Stimulated activated CD8-positive, alpha-beta memory T cell treated with anti-CD3 and anti-CD28 coated beads, Interleukin-4, amount 100 ng/mL, for 4 hours (primary cell): ENCODE measurements at places on chromosomes 16 and 17.

DNA sequence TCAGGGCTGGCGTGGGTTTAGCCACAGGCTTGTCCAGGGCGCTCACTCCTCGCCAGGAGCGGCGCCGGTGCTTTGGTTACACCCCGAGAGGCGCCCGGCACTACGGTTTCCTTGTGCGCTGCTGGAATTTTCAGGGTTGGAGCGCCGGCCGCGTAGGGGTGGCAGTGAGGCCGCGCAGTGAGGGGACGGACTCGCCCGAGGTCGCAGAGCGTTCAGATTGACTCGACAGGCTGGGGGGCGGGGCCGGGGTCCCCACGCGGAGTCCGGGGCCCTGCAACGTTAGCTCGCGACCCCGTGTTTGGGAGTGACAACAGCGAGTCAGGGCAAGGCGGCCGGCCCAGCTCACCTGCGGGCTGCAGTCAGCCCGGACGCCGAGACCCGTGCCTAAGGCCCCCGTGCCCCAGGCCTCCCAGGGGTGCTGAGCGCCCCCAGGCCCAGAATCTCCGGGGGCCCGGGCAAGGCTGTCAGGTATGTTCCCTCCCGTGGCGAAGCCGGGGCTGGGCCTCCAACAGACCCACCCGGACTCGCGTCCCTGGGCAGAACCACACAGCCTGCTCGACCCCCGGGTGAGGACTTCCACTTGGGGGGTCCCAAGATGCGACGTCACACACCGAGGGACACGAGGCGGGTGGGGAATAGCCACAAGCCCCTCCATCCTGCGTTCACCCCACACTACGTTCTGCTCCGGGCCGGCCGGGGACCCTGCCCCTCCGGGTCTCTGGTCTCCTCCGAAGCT is 1.3 kb upstream of the ACTG1 start:
- DNase-seq: no peak

DNA sequence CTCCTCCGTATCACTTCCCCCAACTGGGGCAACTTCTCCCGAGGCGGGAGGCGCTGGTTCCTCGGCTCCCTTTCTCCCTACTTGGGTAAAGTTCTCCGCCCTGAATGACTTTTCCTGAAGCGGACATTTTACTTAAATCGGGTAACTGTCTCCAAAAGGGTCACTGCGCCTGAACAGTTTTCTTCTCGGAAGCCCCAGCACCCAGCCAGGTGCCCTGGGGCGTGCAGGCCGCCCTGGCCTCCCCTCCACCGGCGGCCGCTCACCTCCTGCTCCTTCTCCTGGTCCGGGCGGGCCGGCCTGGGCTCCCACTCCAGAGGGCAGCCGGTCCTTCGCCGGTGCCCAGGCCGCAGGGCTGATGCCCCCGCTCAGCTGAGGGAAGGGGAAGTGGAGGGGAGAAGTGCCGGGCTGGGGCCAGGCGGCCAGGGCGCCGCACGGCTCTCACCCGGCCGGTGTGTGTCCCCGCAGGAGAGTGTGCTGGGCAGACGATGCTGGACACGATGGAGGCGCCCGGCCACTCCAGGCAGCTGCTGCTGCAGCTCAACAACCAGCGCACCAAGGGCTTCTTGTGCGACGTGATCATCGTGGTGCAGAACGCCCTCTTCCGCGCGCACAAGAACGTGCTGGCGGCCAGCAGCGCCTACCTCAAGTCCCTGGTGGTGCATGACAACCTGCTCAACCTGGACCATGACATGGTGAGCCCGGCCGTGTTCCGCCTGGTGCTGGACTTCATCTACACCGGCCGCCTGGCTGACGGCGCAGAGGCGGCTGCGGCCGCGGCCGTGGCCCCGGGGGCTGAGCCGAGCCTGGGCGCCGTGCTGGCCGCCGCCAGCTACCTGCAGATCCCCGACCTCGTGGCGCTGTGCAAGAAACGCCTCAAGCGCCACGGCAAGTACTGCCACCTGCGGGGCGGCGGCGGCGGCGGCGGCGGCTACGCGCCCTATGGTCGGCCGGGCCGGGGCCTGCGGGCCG is 1.6 kb downstream of the HIC1 start:
- DNase-seq: no peak

DNA sequence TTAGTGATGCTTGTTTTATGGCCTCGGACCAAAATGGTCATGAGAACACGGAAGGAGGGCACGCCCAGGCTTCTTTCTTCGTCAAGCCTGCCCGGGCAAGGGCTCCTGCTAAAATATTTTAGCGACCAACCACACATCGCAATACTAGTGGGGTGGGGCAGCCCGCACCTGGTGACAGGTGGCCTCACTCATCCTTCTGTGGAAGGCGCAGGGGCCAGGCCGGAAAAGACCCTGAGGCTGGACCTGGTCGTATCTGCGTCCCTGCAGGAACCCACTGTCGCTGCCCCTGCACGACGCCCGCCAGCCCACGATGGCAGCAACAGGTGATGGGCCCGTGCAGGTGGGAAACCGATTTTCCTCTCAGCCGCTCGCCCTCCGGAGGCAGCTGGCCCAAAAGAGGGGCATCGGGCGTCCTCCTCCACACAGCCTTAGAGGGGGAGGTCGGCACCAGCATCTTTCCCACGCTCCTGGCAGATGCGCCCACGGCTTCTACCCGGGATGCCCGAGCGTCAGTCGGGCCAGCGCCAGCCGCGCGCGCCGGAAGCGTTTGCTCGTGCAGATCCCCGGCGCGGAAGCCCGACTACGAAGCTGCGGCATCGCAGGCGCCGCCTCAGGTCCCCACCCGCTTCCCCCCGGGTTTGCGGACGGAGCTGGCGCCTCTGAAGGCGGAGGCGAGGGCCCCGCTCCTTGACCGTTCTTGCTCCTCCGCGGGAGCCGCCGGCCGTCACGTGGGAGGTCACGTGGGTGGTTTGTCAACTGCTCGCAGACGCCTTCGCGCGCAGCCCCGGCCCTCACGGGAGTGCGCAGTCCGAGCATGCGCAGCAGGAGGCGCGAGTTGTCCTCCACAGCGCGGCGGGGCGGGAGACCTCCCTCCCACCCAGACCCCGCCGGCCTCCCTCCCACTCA is 22.8 kb upstream of the FOXK2 start:
- DNase-seq: peak; percentile 74

GRCh38 chr16:17368951-17369350 is 101.8 kb downstream of the XYLT1 start:
- DNase-seq: no peak

DNA sequence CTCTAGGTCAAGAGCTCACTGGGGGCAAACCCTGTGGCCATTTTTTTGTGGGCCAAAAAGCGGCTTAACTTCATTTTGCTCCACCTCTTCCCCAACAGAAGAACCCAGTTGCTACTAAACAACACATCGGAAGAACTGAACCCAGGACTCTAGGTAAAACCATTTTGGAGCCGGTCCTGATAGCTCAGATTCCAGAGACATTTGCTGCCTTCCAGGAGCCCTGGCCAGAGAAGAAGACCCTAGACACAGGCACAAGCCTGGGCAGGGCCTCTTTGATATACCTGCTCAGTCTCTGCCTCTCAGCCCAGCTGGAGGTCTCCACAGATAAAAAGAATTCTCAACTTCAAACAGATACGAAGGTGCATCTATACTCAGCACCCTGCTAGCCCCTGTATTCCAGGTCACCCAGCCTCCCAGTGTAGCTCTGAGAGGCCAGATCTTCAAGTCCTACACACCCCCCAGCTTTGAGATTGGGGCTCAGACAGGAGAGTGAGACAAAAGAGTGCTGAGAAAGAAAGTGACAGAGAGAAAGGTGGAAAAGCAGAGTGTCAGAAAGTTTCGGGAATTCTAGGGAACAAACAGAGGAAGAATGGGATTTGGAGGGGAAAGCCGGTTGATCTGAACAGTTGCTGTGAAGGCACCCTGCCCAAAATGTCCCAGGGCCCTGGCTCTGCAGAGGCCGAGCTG is 6.6 kb upstream of the HOXB9 start:
- DNase-seq: no peak

DNA sequence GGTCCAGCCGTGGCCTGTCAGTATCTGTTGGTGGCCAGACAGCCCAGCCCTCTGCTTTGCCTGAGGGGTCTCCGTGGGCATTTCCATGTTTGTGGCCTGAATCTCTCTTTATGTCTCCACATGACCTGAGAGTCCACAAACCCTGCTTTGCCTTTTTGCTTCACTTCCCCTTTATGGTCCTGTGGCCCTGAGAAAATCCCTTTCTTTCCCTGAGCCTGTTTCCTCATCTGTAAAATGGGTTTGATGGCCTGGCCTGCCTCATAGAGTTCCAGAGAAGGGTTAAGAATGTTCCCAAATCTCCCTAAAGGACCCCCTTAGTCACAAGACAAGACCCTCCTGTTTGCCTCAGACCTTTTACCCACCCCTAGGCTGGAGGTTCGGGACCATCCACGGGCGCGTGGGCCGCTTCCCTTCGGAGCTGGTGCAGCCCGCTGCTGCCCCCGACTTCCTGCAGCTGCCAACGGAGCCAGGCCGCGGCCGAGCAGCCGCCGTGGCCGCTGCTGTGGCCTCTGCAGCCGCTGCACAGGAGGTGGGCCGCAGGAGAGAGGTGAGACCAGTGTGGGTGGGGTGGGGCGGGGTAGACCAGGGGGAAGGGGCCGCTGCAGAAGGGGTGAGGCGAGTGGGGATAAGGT is 26.2 kb upstream of the ALKBH5 start:
- DNase-seq: no peak

DNA sequence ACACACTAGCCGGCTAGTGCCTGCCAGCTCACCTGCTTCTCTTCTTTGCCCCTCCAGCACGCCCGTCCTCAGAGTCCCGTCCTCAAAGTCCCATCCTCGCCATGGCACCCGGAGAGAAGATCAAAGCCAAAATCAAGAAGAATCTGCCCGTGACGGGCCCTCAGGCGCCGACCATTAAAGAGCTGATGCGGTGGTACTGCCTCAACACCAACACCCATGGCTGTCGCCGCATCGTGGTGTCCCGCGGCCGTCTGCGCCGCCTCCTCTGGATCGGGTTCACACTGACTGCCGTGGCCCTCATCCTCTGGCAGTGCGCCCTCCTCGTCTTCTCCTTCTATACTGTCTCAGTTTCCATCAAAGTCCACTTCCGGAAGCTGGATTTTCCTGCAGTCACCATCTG is 3.6 kb downstream of the SCNN1G start:
- DNase-seq: no peak

- no peak for DNase-seq
Observed at GRCh38 chr16:56041556-56042140, 149.6 kb upstream of the GNAO1 start.

- no peak for DNase-seq
Observed at GRCh38 chr17:78330570-78331224, 29.2 kb downstream of the SOCS3 start.

DNA sequence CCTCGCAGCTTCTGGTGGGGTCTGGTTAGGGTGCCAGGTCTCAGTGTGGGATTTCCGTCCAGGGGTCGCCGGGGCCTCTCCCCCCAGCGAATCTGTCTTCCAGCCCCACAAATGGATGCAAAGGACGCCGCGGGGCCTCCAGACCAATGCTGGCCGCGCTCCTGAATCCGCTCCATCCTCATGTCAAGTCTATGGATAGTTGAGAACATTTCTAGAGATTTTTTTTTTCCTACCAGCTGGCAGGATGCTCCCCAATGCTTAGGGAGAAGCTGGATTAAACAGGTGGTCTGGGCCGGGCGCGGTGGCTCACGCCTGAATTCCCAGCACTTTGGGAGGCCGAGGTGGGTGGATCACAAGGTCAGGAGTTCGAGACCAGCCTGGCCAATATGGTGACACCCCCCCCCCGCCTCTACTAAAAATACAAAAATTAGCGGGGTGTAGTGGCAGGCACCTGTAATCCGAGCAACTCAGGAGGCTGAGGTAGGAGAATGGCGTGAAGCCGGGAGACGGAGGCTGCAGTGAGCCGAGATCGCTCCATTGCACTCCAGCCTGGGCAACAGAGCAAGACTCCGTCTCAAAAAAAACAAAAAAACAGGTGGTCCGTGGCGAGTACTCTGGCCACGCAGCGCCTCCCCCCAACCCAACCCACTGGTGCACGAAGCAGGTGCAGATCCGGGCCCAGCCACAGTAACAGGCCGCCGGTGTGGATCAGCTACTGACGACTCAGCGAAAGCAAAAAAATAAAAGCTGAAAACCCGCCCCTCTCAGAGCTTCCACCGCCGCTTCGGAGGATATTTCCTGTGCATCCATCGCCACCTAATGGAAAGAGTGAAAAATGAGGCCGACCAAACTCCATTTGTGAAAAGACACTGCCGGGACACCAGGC is 1.1 kb upstream of the NXN start:
- peak; percentile 48 for DNase-seq

DNA sequence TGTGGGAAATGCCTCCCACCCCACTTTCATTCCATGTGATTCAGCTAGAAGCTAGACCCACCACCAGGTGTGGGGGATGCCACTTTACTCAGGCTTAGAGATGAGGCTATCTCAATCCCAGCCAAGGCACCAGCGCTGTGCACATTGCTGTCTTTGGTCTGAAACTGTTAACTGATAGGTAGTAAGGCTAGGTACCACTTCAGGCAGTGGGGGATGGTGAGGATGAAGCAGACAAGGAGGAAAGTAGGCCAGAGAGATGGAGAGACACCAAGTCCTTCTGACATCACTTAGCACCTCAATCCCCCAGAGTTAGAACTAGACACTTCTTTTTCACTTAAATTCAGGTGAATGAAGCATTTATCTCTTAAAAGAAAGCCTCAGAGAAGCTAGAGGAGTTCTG is 35.8 kb downstream of the ADAMTS18 start:
- DNase-seq: no peak

- no peak for DNase-seq
Observed at GRCh38 chr16:84874004-84874435, 54.2 kb downstream of the CRISPLD2 start.

GRCh38 chr16:70689035-70689969 is 3.4 kb upstream of the MTSS2 start:
- no peak for DNase-seq

- DNase-seq: no peak
Observed at GRCh38 chr17:80585890-80586845, 41.5 kb downstream of the RPTOR start.

DNA sequence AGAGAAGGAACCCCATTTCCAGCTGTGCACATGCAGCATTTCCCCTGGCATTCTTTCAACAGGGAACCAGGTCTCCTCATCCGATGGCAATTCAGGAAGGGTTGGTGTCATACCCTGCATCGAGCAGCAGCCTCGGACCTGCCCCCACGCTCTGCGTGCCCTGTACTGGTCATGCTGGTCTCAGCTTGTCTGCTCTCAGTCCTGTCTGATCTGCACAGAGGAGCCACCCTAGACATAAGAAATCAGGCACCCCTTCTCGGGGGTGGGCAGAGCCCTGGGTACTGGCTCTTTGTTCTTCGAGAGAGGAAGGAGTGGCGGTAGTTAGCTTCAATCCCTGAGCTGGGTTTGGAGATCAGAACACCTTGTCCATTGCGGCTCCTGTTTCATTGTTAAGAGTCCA is 162.0 kb upstream of the RPH3AL start:
- no peak for DNase-seq

- no peak for DNase-seq
Observed at GRCh38 chr16:84055801-84056634, 13.4 kb upstream of the SLC38A8 start.

- peak; percentile 35 for DNase-seq
Observed at GRCh38 chr17:82200743-82201497, 11.7 kb downstream of the CCDC57 start.
